Activated naive CD8-positive, alpha-beta T cell treated with anti-CD3 and anti-CD28 coated beads, Interleukin-2, amount 50 U/mL, for 16 hours (primary cell): ENCODE measurements at places on chromosomes 3 and 15.

DNA sequence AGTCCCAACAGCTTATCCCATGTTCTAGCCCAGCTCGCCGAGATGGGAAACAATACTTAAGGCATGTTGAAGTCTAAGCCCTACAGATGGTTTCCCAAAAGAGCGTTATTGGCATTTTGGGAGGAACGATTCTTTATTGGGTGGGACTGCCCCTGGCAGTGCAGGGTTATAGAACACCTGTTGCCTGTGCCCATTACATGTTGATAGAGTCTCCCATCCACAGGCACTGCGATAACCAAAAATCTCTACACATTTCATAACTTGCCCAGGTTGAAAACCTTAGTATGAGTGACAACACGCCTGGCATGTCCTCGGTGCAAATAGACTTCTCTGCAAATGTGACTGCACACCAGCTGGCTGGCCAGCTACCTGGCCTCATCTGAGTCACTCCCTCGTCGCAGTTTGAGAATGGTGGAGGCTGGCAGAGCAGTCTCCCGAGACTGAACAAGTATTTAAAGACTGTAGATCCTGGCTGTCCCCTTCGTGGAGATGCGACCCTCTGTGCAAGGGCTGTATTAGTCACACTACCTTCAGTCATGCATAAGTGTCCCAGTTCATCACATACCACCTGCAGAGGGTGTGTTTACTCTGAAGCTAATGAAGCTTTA lies 18.7 kb downstream of the ZNF80 start:
- DNase-seq, result no peak

GRCh38 chr3:105065895-105066839 lies 300.5 kb upstream of the ALCAM start:
- DNase-seq, result no peak

DNA sequence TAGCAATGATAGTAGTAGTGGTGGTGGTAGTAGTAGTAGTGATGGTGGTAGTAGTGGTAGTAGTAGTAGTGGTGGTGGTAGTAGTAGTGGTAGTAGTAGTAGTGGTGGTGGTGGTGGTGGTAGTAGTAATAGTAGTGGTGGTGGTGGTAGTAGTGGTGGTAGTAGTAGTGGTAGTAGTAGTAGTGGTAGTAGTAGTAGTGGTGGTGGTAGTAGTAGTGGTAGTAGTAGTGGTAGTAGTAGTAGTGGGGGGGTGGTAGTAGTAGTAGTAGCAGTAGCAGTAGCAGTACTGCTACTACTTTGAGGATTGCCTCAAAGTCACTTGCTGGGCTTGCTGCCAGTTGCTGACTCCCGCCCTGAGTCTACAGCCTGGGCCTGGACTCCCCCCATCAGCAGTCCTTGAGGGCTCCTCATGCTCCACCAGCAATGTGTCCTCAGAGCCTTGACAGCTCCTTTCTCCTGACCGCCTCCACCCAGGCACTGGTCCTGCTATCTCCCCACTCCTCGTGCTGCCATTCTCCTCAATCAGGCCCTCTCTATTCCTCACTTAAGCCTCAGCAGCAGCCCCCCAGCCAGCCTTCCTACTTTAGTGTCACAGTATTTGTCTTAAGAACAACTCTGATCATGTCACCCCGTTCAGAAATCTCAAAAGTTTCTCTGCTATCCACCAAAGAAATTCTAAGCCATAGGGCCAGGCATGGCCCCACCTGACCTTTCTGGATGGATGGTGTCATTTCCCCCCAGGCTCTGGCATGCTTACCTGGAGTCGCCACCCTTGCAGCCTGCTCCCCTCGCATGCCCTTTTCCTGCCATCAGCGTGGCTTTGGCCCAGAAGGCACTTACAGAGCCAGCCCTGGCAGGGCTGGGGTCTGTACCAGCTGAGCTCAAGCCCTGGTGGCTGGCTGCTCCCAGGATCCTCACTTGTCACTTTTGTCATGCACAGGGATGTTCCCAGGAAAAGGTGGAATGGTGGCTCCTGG lies 45.6 kb downstream of the DLEC1 start:
- no peak for DNase-seq

GRCh38 chr15:77012868-77013267 lies 17.9 kb downstream of the PSTPIP1 start:
- DNase-seq, result no peak

DNA sequence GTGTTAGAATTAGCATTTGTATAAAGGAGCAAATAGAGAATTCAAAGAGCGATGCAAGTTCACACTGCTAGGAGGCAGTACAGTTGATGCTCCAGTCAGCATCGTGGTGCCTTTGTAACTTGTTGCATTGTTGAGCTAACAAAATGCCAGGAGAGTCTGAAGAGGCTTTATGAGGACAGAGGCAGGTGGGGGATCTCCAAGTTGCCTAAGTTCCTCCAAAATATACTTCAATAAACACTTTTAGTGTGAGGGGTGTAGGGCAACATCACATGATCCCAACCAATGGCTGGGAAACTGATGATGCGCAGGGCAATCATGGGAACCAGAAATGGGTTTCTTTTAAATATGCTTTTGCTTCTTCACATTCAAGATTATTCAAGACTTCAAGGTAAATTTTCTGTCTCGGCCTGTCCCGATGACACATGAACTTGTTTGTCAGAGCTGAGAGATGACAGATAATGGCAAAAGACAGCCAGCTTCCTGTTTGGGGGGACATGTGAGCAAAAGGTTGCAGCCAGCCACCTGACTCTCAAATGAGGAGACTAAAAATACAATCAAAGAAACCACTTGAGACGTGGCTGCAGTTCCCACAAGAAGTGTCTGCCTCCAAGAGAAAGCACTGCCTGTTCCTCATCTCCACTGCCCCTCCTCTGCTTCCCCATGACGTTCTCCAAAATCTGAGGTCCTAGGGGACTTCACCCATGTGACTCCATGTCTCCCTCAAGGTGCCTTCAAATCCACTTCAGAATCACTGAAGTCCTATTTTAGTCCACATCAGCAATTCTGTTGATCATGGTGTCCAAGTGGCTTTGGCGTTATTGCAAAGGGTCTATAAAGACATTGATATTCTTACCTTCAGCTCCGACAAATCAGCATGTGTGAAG lies 39.3 kb downstream of the KLHL6 start:
- peak; percentile 10 for DNase-seq
